GM23338 (cell line): ENCODE measurements at places on chromosomes 3 and 15. TPM values are rescaled to one million over a fixed set of nuclear protein-coding genes. Genes with fewer than 3 reads are reported as not detected.
A peak's percentile ranks its signal among the peaks of the same experiment; 100 is the strongest.

GRCh38 chr3:46442576-46443530, 21.9 kb downstream of the LTF start:
- DNase-seq: peak; percentile 66

- peak; percentile 80 for DNase-seq
Measured at GRCh38 chr15:69939513-69940440, 157.9 kb downstream of the TLE3 start.

GRCh38 chr3:159757341-159758060, 231.1 kb upstream of the IL12A start:
- no peak for DNase-seq

DNA sequence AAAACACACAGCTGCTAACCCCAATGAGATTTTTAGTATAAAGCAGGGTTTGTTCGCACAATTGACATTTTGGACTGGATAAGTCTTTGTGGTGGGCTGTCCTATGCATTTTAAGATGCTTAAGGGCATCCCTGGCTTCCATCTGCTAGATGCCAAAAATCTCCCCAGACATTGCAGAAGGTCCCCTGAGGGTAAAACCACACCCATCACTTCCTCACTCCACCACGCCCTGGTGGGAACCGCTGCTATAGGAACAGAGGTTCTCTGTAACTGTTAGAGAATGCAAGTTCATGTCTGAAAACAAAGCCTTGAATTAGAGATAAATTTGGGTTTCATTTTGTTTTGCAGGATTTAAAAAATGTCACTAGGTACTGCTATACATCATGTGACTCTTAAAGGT, 67.7 kb downstream of the ARHGEF26 start:
- DNase-seq: no peak

DNA sequence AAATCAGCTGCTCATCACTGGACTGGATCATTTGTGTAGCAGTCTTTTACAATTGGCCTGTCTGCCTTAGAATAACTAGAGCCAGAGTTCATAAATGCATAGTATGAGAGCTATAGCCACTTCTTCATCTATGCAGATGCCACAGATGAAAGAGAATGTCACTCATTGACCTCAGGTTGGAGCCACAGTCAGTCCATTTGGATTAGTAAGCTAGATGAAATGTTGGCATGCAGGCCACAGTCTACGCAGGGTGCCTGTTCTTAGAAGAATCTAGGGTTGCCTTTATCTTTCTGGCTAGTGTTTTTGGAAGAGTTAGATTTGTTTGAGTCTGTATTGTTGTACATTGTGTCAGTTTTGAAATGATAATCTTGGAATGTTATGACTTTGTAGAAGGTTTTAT, 25.4 kb upstream of the EDEM1 start:
- DNase-seq: no peak

GRCh38 chr3:117531078-117531767, 821.6 kb downstream of the TUSC7 start:
- no peak for DNase-seq

DNA sequence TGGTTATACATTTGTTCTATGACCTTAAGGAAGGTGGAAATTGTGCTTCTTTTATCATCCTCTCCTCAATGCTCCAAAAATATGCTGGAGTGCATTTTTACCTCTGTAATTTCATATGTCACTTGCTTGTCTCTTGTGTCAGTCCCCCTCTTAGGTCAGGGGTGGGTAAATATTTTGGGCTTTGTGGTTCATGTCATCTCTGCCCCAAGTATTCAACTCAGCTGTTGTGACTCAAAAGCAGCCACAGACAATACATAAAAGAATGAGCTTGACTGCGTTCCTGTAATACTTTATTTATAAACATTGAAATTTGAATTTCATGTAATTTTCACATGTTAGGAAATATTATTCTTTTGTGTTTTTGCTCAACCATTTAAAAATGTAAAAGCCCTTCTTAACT, 60.4 kb upstream of the SLC24A5 start:
- no peak for DNase-seq

DNA sequence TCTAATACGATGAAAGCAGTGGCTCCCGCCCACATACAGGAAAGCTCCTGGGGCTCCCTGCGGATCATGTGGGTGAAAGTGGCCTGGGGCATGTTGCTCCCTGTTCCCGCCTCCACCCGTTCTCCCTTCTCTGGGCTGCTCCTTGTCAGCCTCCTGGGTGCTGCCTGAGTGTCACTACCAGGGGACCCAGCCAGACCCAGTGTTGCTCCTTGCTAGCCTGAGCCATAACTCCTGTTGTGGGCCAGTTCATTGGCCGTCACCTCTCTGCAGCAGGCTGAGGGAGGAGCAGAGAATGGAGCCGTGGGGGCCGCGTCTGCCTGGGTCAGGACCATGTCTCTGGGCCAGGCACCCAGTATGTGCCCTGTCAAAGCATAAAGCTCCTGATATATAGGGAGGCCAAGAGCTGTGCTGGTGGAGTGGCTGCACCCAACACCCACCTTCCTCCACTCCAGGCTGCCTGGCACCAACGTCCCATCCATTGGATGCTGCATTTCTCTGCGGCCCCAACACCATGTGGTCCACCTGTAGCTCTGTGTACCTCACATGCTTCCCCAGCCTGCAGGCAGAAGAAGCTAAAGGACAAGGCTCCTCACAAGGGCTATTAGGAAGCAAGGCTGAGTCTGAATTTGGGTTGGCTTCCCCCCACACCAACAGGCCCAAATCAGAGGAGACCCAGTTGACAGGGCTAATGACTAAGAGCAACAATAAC, 40.5 kb downstream of the KLF13 start:
- DNase-seq: no peak

- DNase-seq: no peak
Measured at GRCh38 chr3:171039674-171040073, 13.2 kb upstream of the SLC2A2 start.

- DNase-seq: no peak
Measured at GRCh38 chr15:90062462-90062932, 39.8 kb downstream of the IDH2 start.

- no peak for DNase-seq
Measured at GRCh38 chr3:62587579-62588031, 214.3 kb upstream of the FEZF2 start.

GRCh38 chr3:29004885-29005599, 275.8 kb upstream of the RBMS3 start:
- DNase-seq: no peak

- DNase-seq: no peak
Measured at GRCh38 chr3:141605883-141606282, 119.1 kb downstream of the RASA2 start.

GRCh38 chr15:85284497-85284896, 95.9 kb upstream of the AKAP13 start:
- DNase-seq: no peak

GRCh38 chr15:100981086-100981485, 61.9 kb downstream of the LRRK1 start:
- no peak for DNase-seq

- no peak for DNase-seq
Measured at GRCh38 chr3:172077197-172077757, 37.9 kb downstream of the FNDC3B start.

DNA sequence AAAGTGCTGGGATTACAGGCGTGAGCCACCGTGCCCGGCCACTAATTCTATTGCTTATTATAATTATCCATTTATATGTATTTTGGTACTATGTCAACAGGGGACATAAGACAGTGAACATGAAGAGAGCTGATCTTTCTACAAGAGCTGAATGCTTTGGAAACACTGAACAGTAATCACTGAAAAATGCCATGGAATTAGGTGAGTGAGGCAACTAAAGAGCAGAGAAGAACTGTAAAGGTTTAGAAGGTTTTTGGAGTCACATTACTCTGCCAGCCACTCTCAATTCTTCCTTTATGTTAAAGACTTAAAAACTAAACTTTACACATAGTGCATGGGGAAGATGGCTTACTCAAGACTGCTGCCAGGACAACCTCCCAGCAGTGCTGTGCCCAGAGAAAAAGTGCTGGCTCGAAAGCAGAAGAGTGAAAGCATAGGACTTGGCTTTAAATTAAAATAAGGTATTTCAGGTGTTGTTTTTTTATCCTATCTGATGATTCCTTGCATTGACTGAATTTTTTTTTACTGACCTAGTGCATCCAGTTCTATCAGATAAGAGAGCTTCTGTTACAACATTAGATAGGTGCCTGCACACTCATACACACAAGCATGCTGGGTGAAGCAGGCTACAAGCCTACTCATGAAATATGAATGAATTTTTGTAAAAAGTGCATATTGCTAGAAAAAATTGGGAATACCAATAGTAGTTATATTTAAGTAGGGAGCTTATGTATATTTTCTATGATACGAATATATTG, 28.7 kb upstream of the CACNA2D3 start:
- no peak for DNase-seq

- DNase-seq: peak; percentile 70
Measured at GRCh38 chr3:16516695-16517481, 3.4 kb upstream of the RFTN1 start.

DNA sequence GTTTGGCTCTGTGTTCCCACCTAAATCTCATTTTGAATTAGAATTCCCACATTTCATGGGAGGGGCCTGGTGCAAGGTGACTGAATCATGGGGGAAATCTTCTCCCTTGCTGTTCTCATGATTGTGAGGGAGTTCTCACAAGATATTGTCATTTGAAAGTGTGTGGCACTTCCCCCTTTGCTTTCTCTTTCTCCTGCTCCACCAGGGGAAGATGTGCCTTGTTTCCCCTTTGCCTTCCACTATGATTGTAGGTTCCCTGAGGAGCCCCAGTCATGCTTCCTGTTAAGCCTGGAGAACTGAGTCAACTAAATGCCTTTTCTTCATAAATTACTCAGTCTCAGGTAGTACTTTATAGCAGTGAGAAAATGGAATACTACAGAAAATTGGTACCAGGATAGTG, 157.2 kb upstream of the TPRG1 start:
- DNase-seq: no peak

- no peak for DNase-seq
Measured at GRCh38 chr15:80288131-80288530, 36.1 kb upstream of the CTXND1 start.

- DNase-seq: no peak
Measured at GRCh38 chr3:165805946-165806561, 31.2 kb downstream of the BCHE start.

PLXNA1 gene
- 10.6 and 11.0 TPM in 2 replicates for polyA plus RNA-seq

ASB14 gene
- 0.38 and 0.87 TPM in 2 replicates for polyA plus RNA-seq

MTFMT gene
- 18.9 and 19.0 TPM in 2 replicates for polyA plus RNA-seq

RPP25 gene
- 14.6 and 14.8 TPM in 2 replicates for polyA plus RNA-seq

PRR20G gene
- polyA plus RNA-seq: 0.21 and 0.39 TPM in 2 replicates

PLA2G4B gene
- 9.5 and 9.6 TPM in 2 replicates for polyA plus RNA-seq

IDH3A gene
- 18.6 and 24.1 TPM in 2 replicates for polyA plus RNA-seq

CCDC13 gene
- polyA plus RNA-seq: 0.27 and 0.42 TPM in 2 replicates
